Right lung (tissue), 10 donors: ENCODE measurements at places on chromosomes 2 and 18. TPM values are rescaled to one million over a fixed set of nuclear protein-coding genes. Genes with fewer than 3 reads are reported as not detected.

CFAP65 gene
- polyA plus RNA-seq, result 3.9 TPM

- no peak for DNase-seq
Observed at GRCh38 chr2:132392221-132392620, 24.4 kb upstream of the GPR39 start.

DNA sequence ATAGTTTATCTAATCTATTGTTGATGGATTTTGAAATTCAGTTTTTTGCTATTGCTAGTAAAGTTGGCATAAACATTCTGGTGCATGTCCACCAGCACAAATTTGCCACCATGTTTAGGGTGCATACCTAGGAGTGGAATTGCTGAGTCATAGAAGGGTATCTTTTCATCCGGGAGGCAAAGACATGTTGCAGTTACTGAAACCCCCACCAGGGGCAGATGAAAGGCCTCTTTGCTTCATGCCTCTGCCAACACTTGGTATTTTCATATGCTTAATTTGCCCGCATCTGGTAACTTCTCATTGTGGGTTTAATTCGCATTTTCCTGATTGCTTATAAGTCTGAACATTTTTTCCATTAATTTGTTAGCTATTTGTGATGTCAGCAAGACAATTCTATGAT is 8.2 kb downstream of the DCC start:
- no peak for DNase-seq

GTF2A1L gene
- 0.16 TPM for polyA plus RNA-seq

DNA sequence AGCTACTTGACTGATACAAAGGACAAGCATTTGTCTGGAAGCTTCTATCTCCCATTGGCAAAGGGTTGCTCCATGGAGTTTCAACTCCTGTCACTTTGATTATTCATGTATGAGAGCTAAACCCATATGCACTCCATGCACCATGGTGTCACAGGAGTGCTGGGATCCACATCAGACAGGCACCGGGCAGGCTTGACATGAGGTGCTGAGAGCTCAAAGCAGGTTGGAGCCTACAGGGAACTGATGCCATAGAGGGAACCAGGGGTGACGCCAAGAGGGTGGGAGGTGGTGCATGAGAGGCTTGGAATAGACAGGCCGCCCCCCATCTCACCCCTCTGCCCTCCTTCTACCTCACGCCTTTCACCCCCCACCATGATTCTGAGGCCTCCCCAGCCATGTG is 199.8 kb upstream of the CCDC68 start:
- DNase-seq, result no peak

TBC1D8 gene
- 34.6 TPM for polyA plus RNA-seq

DLX1 gene
- polyA plus RNA-seq, result not detected

GRCh38 chr2:119455066-119455718 is 23.5 kb downstream of the TMEM37 start:
- no peak for DNase-seq

- DNase-seq, result no peak
Observed at GRCh38 chr2:180955101-180955500, 25.3 kb upstream of the UBE2E3 start.

DNA sequence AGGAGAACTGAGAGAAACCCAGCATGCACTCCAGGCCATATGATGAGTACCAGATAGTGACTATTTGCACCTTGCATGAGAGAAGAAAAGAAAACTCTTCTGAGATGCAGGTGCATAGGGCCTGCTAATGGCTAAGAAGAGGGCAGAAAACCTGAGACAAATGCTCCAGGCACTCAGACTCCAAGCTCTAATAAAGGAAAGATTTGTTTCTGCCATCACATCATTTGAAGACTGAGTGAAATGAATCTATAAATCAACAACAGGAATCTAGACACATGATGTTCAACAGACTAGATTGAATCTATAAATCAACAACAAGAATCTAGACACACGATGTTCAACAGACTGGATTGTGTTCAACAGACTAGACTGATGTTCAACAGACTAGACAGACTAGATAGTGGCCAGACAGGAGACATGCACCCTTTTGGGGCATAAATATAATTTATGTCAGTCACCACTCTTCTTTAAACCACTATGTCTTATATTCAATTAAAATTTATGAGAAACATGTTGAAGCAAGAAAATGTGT is 482.7 kb upstream of the UBE2E3 start:
- DNase-seq, result no peak

DNA sequence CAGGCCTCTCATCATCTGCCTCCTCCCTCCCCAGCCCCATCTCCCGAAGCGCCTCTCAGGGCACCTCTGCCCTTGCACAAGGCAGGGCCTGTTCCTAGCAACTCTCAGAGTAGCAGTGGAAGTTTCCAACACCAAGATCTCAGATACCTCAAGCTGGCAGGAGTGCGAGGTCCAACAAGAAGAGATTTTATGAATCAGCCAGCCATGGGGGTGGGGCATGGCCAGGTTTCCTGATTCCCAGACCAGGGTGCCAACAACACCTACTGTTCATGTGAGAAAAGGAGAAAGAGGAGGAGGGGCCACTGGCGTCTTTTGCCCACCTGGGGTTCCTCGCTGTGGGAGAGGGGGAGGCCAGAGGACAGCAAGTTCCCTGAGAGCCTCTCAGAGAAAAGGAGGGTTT is 6.6 kb upstream of the STEAP3 start:
- DNase-seq, result no peak

SPAG16 gene
- polyA plus RNA-seq, result 40.0 TPM

DNA sequence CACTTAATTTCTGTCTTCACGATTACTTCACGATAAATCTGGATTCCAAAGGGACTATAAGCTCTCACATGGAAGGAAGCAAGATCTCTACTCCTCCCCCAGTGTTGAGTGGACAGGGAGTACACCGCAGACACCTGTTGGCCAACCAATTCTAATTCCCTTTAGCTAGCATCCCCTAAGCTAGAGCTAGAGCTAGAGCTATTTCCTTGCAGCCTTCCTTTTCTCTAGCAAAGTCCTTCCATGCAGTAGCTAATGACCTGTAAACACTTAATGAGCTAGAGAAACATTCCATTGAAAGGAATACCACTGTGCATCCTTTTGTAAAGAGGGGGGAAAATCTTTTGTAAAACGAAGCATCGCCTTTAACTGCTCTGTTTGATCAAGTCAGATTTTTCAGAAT is 56.5 kb downstream of the BCL11A start:
- no peak for DNase-seq

DNA sequence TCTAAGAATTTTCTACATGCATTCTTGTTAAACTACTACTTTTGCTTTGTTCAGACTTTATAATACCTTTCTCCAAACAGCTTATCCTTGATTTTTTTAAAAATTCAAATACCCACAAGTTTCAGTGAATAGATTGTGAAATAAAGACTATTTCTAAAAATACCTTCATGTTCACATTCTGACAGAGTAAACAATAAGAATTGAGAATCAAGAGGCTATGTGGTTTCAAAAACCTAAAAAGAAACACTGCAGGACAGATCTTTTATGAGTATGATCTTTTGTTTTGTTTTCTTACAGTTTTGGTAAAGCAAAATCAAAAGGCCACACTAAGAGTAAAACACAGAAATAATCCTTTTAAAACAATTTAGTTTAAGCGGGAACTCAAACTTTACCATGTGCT is 21.2 kb downstream of the ALS2 start:
- DNase-seq, result no peak

DNA sequence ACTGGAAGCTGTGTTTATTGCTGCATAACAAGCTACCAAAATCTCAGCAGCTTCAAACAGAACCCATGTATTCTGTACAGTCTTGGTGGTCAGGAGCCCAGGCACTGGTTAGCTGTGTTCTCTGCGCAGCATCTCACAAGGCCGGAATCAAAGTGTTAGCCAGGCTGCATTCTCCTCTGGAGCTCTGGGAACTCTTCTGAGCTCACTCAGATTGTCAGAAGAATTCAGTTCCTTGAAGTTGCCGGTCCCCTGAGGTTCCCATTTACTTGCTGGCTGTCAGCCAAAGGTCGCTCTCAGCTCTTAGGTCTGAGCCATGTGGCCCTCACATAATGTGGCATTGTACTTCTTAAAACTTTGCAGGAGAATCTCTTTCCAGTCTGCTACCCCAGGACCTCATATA is 123.6 kb upstream of the SMIM21 start:
- no peak for DNase-seq

C2orf15 gene
- polyA plus RNA-seq, result 8.3 TPM
